Effector memory CD8-positive, alpha-beta T cell (primary cell): ENCODE measurements at places on chromosomes 3 and 15.

DNA sequence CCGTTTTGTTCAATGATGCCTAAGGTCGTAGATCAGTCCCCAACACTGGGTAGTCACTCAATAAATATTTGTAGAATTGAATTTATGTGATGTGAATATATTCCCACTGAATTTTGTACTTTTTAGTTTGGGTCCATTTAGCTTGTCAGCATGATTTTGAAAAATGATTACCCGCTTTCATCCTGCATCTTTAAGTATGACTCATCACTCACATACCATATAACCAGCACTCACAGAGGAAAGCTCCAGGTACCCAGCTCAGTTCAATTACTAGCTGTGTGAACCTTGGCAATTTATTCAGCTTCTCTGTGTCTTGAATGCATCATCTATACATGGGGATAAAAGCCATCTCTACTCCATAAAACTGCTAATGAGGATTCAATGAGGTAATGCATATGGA, 2.2 kb upstream of the MLF1 start:
- no peak for DNase-seq

DNA sequence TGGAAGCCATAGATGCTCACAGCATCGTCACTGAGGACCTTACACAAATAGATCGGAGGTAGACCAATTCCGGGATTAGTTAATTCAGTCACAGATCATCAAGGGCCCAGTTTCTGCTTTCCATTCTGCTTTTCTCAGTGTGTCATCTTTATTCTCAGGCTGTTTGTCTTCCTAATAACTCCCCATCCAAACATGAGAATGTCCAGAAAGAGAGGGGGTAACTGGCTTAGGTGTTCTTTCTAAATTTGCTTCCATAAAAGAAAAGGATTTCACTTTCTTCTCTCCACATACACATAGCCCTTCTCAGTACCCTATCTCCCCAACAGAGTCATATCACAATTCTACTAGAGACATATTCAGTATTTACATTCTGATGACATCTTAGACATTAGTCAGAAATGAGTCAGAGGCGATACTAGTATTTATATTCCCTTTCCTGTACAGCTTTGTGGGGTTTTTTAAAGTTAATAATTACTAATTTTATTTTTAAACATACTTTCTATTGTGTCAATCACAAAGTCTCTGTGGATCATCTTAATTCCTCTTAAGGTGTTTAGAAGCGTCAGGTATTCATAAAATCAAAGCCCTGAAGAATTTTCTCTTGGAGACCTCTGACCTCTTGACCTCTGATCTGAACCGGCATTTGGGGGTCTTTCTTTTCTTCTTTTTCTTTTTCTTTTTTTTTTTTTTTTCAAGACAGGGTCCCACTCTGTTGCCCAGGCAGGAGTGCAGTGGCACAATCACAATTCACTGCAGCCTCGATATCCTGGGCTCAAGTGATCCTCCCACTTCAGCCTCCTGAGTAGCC, 24.3 kb upstream of the IL12A start:
- no peak for DNase-seq

DNA sequence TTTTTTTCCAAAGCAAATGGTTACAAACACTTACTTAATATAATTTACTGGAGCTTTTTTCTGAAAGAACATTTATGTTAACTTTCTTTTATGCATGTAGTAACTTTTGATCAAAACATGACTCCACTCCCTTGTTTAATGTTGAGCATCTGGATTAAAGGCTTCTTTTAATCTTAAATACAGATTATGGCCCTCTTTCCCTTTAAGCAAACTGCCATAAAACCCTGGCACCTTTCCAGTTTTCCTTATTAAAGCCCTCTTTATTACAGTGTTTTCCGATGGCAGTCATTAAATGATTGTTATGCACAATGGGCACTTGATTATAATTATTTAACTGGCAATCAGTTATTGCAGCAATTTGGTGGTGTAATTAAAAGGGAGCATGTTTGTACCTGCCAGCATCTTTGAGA, 167.0 kb downstream of the VGLL4 start:
- DNase-seq: no peak

GRCh38 chr3:4060064-4060463, 243.1 kb upstream of the SETMAR start:
- no peak for DNase-seq

GRCh38 chr3:43043793-43044192, 62.1 kb downstream of the POMGNT2 start:
- DNase-seq: no peak

DNA sequence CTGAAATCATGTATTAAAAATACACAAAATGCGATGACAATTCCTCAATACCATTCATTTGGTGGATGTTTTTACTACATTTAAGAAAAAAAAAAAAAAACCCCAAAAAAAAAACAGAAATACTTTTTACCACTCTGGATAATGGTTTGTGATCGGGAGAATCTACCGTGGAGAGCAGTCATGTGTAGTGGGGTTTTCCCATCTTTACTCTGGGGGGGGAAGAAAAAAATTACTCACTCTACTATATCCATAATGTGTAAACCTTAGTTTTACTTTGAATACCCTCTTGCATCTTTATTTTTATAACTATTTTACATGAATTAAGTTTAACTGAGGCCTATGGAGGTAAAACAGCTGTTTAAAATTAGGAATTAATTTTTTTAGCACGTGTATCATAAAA, 83.3 kb downstream of the ANKRD28 start:
- DNase-seq: no peak

- DNase-seq: no peak
Observed at GRCh38 chr3:111999484-112000324, 982 bp downstream of the TAGLN3 start.

GRCh38 chr3:116614795-116615362, 94.7 kb upstream of the TUSC7 start:
- DNase-seq: no peak

DNA sequence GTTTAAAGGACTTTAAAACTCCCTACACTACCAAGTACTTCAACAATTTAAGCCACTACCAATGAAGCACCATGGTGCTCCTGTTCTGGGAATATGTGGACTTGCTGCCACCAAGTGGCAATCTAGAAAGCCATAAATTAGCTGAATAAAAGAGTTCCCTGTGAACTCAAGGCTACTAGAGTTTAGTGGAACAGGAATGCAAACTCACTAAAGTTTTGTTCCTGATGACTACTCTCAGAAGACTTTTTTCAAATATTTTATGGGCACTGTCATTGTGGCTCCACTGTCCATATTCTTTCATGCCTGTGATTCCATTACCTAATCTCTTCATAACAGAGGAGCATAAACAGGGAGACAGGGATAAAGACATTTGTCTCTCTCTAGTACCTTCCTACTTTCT, 63.9 kb downstream of the TMCC1 start:
- DNase-seq: no peak

GRCh38 chr3:100072326-100073048, 41.8 kb downstream of the FILIP1L start:
- no peak for DNase-seq

DNA sequence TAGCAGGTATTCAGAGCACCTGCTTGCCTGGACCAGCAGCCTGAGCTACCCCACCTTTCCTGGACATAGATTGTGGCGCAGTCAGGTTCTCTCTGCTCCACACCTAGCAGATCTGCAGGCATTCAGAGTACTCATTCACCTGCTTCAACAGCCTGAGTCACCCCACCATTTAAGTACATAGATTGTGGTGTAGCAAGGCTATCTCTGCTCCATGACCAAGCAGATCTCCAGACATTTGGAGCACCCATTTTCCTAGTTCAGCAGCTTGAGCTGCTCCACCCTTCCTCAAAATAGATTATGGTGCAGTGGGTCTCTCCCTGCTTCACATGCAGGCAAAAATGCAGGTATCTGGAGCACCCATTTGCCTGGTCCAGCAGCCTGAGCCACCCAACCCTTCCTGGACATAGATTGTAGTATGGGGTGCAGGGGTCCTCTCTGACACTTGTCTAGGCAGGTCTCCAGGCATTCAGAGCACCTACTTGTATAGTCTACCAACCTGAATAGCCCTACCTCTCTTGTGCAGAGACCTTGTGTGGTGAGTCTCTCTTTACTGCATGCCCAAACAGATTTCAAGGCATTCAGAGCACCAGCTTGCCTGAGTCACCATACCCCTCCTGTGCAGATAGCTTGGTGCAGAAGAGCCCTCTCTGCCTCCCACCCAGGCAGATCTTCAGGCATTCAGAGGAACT, 466.0 kb upstream of the THBS1 start:
- no peak for DNase-seq

- DNase-seq: no peak
Observed at GRCh38 chr15:39413558-39413957, 167.3 kb upstream of the THBS1 start.

DNA sequence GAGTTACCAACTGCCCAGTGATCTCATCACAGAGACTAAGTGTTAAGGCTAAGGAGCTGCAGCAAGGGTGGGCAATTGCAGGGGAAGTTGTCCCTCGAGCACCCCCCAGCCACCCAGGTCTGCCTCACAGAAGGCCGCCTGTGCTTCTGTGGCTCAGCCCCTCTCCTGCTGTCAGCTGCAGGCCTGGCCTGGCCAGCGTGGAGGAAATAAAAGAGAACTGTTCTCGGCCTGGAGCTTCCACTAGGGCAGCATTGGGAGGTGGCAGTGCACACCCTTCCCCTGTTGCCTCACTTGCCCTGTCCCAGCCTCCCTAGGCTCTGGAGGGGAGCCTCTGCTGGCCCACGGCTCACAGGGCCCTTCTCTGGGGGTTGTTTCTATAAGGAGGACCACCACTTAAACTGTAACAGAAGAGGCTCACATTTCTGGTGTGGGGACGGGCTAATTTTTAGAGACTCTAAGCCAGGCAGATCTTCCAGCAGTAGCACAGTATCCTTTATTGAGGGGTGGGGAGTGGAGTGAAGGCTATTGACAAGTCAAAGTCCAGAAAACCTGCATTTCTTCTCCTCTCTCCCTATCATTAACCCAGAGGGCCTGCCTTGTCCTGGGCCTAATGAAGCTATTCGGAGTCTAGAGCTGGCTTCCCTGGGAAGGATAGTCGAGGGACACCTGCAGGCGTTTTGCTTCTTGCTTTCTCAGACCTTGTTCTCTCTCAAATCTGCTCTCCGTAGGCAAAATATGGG, 75.6 kb upstream of the ADPGK start:
- no peak for DNase-seq

DNA sequence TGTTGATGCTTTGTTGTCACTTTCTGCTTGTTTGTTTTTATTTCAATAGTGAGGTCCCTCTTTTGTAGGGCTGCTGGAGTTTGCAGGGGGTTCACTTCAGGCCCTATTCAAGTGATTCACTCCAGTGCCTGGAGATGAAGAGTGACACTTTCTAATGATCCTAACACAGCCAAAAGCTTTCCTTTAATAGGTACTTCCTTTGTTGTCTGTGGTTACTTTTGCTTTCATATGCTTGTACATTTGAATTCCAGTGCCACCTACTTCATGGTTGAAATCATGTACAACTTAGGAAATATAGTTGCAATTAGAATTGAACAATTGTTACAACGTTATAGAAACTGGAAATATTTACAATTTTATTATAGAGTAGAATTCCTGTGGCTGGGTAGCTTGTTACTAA, 466.8 kb upstream of the EPHA3 start:
- no peak for DNase-seq

- no peak for DNase-seq
Observed at GRCh38 chr15:81950841-81951414, 94.9 kb downstream of the MEX3B start.

DNA sequence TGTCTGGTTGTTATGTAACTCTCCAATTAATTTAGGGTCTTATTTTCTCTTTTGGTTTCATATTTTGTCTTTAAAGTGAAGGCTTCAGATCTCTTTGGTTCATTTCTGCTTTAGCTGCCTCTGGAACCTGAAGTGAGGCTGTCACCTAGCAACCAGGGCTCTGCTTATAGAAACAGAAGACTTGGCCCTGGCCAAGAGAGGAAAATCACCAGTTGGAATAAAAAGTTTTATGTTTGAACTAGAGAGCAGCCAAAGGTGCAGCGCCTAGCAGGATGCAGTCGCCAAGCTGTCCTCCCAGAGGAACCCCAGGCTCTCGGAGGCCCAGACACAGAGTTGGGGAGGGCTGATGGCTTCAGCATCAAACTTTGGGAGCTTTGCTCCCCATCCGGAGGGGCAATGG, 41.1 kb downstream of the LYZL4 start:
- DNase-seq: no peak

GRCh38 chr3:167078070-167078622, 302.0 kb downstream of the ZBBX start:
- DNase-seq: no peak

GRCh38 chr3:125163739-125164601, 48.6 kb downstream of the SLC12A8 start:
- DNase-seq: no peak

GRCh38 chr3:24196526-24196925, 251.4 kb downstream of the NR1D2 start:
- no peak for DNase-seq

GRCh38 chr3:197002701-197003454, 26.7 kb downstream of the MELTF start:
- DNase-seq: peak; percentile 72

DNA sequence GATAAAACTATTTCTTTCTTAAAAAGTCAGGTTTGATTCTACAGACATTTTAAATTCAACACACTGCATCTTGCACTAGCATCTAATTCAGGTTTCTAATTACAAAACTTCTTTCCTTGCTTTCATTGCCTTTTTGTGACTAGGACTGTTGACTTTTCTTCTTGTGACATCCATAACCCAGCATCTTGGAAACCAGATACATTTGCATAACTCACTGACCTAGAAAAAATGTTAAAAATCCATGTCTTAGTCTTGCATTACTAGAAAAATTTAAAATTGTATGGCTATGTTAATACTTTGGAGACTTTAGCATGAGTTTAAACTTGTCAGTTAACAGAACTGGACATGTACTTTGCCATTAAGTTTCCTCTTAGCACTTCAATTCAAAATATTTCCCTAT, 72.7 kb downstream of the DTWD1 start:
- DNase-seq: no peak

DNA sequence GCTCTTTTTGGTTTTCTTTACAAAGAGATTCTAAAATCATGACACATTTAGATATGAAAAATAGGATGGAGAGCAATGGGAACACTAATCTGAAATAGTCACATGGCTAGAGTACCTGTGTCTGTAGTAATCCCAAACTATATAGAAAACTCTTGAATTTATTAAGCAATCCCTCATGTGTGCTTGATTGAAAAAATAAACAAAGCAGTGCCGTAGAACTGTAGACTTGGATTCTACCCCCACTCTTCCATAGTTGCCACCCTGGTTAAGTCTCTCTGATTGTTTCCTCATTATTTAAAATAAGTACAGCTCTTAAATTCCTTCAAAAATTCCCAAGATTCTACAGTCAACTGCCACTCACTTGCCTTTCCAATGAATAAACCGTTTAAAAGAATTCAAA, 58.9 kb upstream of the ACTC1 start:
- DNase-seq: no peak

DNA sequence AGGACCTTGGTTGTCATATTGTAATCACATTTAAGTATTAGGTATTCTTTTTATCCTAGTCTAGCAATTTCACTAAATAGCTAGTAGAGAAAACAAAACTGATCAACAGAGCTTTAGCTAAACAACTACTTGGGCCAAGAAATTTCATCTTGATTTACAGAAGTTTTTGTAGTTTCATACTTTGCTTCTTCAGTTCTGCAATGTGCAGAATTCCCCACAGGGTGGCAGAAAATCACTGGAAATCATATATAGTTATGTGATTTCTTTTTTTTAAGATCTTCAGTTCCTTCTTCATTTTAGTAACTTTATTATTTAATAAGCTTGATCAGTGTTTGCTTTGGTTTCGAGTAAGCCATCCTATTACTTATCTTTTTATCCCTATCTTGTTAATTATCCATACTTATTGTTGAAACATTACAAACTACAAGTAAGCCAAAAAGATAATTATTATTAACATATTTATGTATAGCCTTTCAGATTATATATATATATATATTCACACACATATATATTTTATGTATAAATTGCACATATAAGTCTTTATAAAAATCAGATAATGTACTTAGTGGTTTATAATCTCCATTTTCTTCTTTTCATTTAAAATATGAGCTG, 2.2 kb upstream of the BNIP2 start:
- peak; percentile 39 for DNase-seq
